ENCODE measurements at places on chromosomes 5 and 9.

GRCh38 chr9:35847792-35848572 lies 19.0 kb downstream of the TMEM8B start:
- DNase-seq: no peak

- no peak for DNase-seq
These were observed 97.7 kb downstream of the CFAP95 start for GRCh38 chr9:69918322-69918721.

DNA sequence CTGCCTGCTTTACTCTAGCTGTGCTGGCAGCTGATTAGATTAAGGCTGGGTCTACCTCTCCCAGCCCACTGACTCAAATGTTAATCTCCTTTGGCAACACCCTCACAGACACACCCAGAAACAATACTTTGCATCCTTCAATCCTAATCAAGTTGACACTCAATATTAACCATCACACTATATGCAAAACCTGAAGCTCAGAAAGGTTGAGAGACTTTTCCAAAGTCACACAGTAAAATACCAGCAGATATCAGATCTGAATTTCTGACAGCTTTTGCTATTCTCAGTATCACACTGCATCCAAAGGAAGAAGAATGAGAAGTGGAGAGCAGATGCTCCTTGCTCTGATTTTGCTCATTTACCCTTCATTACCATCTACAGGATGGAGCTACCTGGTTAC lies 114.9 kb upstream of the RANBP3L start:
- no peak for DNase-seq

GRCh38 chr5:13533833-13534232 lies 410.7 kb downstream of the DNAH5 start:
- DNase-seq: no peak

All from CD8-positive, alpha-beta T cell (primary cell).